Body of pancreas (tissue), 4 donors: ENCODE measurements at places on chromosomes 3 and 15.

DNA sequence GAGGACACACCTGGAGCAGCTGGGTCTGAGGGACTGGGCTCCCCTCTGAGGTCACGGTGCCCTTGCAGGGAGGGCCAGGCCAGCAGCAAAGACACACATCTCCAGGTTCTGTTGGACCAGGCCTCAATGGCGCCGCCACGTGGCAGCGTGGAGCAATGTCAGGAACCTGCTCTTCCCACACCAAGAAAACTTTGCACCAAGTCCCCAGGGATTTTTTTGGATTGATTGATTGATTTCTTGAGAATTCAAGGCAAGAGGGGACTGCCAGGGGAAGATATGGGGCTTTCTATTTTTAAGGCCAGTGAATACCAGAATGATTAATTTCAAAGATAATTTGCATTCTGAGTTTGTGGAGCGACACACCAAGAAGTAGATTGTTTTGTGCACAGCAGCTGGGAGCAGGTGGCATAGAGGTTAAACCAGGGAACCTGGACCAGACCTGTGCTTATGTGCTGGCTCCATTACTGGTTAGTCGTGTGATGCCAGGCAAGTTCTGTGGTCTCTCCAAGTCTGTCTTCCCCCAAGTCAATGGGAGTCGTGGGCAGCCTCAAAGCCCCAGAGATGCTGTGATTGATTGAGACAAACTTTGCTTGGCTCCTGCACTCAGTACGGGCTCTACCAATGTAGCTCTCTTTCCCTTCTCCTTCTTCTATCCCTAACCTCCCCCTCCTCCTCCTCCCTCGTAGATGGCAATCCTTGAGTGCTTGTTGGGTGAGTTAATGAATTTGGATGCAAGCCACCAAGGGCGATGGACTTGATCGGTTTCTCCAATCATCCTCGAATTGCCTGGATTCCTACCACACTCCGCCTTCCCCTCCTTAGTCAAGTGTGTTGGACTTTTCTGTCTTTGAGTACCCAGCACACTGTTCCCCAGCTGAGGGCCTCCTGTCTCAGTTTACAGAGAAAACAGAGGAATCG, 96.2 kb upstream of the TRPM1 start:
- DNase-seq: peak; percentile 34

GRCh38 chr15:52256930-52257733, 38.5 kb downstream of the MYO5C start:
- DNase-seq: no peak

DNA sequence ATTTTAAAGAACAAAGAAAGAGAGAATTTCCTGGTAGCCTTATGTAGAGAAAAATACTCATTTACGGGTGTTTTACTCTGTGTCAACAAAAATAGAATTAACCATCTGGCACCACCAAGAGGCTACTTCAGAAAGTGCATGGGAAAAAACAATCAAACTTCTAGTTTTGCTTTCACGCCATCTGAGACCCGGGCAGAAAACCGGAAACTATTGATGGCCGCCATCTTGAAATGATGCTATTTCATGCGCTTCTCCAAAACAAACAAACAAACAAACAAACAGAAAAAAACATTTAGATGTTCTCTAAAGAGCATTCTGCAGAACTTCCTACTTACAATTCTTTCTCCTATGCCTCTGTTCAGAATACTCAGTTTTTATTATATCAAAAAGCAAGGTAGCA, 49.4 kb upstream of the SYNPR start:
- DNase-seq: peak; percentile 29

GRCh38 chr3:100796556-100796955, 87.3 kb downstream of the TFG start:
- DNase-seq: no peak

GRCh38 chr3:114848643-114849350, 298.3 kb downstream of the ZBTB20 start:
- peak; percentile 17 for DNase-seq

DNA sequence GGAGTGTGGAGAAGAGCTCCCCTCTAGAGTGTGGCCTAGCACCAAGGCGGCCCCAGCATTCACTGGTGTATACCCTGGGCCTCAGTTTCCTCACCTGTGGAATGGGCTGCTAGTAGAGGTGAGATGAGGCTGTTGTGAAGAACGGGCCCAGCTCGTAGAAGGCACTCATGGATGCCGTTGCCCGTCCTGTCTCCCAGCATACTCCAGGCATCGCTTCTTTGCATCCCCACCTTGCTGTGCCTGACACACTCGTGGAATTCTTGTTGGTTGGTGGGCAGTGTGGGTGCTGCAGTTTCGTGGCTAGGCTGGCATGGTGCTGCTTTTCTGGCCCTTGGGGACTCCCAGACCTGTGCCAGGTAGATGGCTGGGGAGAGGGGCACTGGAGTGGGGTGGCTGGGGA, 76.7 kb downstream of the SMAD6 start:
- DNase-seq: no peak

GRCh38 chr3:191253089-191253799, 54.2 kb downstream of the OSTN start:
- DNase-seq: no peak

DNA sequence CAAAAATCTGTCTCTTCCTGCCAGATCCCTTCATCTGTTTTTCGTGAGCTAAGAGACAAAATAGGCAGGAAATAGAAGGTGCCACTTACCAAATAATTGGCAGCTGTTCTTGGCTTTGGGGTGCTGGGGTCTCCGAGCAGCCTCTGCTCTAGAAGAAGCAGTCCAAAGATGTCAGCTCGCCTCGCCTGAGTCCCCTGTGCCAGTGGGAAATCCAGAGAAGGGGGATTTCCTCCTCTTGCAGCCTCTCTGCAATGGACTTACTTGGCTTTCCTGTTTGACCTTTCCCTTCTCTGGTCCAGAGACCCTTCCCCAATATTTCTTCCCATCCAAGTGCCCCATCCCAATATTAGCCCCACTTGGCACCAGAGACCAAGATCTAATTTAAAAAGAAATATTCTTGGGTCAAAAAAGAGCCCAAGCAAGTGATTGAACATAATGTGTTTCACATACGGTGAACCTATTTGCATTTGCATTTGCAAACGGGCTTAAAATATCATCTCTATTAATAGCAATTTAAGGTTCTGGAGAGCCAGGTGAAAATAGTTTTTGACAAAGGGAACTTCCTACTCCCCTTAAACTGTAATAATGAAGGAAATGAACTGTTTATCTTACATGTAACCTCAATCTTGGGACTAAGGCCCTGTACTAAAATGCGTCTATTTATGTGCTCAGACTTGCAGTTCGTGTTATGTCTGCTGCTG, 23.2 kb downstream of the CD86 start:
- DNase-seq: no peak
